ENCODE measurements at places on chromosomes 7 and 10.

GRCh38 chr10:17101910-17102266 is 27.7 kb downstream of the CUBN start:
- DNase-seq: no peak

GRCh38 chr10:44969854-44970253 is 8.8 kb downstream of the DEPP1 start:
- no peak for DNase-seq

- no peak for DNase-seq
Measured at GRCh38 chr7:22653951-22654350, 73.0 kb upstream of the IL6 start.

GRCh38 chr7:23002698-23003097 is 11.2 kb downstream of the HYCC1 start:
- no peak for DNase-seq

DNA sequence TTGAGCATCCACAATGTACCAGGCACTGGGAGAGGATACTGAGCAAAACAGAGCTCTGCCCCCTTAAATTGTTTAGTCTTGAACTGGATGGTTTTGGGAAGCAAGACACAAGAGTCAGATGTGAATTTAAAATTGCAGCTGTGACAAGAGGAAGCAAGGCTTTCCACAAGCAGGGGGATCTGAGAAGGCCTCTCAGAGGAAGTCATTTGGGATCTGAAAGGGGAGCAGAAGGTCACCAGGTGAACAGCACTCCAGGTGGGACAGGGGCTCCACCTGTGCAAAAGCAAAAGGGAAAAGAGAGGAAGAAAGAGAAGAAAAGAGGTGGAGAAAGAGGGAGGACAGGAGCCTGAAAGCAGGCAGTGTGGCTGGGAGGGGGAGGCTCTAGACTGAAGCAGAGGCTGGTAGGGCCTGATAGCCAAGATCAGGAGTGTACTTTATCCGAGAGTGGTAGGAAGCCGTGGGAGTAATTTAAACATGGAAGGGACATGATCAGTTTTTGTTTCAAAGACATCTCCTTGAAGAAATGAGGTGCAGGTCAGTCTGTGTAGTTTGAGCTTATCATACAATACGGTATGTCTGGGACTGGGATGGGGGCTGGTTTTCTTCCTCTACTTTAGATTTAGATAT is 76.1 kb upstream of the DUSP5 start:
- DNase-seq: no peak

- no peak for DNase-seq
Measured at GRCh38 chr10:37733822-37734221, 123.6 kb downstream of the ZNF248 start.

DNA sequence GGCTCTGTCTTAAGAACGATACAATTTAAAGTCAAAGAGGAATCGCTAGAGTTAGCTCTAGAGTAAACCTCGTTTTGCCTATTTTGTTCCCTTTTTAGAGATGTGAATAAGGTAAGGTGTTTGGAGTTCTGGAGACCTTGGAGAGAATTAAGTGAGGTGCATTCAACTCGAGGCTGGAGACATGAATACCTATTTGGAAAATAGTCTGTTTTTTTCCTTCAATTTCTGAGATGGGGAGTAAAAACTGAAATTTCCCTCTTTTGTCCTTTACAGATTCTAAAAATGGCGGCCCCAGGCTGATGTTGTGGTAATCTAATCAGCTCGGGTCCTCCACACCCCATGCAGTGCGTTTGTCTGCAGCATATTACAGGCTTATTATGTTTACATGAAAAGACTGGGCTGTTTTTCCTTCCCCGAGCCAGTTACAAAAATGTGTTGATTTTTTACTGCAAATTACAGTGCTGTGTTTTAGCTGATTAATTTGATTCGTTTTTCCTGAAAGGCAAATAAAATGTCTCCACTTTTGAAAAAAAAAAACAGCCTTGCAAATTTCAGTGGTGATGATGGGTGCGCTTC is 1.5 kb downstream of the KMT2E start:
- no peak for DNase-seq

DNA sequence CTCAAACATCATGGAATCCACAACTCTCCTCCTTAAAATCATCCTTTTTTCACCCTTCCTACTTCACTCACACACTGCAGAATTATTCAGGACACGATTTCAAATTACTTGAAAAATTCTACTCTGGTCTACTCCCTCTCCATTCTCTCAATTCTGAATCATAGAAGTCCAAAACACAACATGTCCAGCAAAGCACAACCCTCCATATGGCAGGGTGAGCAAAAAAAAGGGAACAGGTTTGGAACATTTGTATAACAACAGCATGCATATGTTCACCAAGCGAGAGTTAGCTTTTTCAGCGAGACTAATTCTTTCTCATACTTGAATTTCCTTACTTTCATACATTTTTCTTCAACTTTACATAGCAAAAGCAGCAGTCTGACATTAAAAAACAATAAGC is 73.4 kb downstream of the ABI1 start:
- DNase-seq: no peak

- peak; percentile 60 for DNase-seq
Measured at GRCh38 chr7:85074-85882, 107.1 kb upstream of the FAM20C start.

DNA sequence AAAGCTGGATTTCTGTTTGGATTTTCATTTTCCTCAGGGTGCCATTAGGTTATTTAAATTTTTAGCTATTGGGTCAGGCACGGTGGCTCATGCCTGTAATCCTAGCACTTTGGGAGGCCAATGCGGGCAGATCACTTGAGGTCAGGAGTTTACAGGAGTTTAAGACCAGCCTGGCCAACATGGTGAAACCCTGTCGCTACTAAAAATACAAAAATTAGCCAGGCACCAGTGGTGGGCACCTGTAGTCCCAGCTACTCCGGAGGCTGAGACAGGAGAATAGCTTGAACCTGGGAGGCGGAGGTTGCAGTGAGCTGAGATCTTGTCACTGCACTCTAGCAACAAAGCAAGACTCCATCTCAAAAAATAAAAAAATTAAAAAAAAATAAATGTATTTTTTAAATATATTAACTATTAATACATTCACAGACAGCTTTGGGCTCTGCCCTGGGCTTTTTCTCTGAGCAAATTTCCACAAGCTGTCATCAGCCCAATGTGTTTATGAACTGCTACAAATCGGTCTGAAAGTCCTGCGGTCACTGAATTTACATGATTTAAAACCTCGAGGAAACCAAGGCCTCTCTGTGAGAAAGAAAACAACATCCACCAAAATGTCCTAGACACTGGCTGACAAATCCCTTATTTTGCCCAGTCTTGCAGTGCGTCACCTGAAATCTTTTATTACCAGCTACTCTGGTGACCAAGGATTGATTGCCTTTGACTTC is 19.2 kb upstream of the PLEKHS1 start:
- DNase-seq: no peak

DNA sequence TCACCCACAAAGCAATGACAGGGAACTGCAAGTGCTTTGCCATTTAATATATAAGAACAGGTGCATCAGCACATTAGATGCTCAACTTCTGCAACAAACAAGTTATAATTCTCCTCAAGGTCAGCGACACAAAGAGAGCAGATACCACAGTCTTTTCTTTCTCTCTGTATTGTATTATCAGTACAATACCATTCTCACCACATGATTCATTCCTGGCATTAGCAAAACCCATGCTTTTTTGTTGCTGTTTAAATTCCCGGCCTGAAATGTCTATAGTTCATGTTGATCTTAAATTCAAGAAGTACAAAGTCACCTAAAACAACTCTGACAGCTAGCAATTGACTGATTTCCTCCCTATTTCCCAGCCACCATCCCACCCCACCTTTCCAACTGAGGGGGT is 111.8 kb upstream of the FEZF1 start:
- no peak for DNase-seq

DNA sequence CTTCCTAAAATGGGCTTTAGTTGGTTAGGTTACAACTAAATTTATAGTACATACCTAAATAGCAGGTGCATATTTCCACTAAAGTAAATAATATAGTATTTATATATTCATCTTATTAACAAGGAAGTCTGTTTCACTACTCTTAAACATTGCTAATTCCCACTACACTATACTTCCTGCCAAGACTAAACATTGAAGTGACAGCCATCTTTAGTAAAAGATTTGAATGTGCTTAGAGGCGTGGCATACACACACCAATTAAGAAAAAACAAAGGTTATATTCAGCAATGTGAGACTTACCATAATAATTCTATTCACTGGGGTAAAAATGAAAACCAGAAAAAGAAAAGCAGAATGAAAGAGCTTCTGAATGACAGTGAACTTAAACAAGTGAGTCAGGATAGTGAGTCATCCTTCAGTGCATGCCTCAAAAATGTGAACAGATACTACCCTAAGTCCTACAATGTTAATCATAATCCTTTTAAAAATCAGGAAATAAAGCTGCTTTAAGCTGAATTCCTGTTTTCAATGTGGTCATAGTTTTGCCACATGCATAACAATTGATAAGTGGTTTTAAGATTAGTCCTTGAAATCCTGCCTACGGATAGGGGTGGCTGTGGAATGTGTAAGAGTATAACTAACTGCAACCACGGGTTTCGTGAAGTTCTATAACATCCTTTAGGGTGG is 59.4 kb downstream of the USP6NL start:
- peak; percentile 92 for DNase-seq

DNA sequence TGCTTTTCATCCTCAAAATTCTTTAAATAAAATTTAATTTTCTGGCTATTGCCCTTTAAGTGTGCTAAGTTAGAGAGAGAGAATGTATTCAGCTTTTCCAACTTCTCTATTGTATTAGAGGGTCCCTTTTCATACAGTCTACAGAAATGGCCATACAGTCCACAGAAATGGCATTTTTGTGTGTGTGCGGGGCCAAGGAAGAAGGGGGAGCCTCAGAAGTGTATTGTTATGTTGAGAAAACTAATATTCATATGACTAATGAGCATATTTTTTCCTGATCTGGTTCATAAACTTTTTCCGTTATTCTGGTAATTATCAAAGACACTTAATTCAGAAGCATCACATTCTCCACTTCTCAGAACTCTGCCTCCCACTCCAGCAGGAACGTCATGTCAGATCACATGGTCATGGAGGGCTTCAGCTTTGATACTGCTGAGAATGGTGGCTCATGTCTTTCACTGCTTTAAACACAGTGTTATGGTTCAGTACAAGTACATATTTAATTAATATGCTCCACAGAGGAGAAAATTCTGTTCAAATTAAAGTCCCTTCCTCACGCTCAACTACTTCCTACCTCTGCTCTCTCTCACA is 37.1 kb downstream of the ELMO1 start:
- no peak for DNase-seq

DNA sequence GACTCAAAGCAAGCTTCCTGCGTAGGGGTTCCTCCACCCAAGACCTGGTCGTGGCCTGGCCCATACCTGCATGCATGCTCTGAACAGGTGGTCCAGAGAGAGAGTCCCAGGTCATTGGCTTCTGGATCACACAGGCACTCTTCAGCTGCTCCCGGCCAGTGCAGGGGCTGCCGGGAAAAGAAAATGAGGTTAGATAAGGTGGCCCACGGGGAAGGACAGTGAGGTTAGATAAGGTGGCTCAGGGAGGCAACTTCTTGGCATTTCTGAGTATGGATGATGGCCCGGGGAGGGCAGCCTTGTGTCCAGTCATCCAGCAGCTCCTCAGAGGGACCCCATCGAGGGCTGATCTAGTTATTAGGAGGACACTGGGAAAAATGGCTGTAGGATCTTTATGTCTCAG is 87.4 kb downstream of the FRMPD2 start:
- no peak for DNase-seq

DNA sequence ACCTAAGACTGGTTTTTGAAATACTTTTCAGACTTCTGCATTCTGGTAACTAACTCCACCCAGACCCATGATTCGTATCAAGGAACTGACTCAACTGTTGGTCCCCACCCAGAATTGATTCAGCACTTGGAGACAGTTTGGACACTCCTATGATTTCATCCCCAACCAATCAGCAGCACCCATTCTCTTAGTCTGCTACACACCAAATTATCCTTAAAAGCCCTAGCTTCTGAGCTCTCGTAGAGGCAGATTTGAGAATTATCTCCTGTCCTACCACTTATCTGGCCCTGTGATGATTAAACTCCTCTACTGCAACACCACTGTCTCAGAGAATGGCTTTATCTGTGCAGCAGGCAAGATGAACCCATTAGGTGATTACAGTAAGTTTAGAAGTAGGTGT is 7.7 kb upstream of the GSTO1 start:
- peak; percentile 14 for DNase-seq

DNA sequence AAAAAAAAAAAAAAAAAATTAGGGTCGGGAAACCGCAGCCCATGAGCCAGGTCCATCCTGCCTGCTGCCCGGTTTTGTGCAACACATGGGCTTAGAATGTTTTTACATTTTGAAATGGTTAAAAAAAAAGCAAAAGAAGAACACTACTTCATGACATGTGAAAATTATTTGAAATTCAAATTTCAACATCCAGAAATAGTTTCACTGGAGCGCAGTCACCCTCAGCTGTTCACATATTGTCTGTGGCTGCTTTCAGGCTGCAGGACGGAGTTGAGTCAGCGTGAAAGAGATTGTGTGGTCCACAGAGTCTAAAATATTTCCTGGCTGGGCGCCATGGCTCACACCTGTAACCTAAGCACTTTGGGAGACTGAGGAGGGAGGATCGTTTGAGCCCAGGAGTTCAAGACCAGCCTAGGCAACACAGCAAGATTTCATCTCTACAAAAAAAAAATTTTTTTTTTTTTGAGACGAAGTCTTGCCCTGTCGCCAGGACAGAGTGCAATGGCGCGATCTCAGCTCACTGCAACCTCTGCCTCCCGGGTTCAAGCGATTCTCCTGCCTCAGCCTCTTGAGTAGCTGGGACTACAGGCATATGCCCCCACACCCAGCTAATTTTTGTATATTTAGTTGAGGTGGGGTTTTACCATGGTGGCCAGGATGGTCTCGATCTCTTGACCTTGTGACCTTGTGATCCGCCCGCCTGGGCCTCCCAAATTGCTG is 63.9 kb upstream of the ECHDC3 start:
- DNase-seq: peak; percentile 74

GRCh38 chr7:128867842-128868623 is 5.4 kb downstream of the ATP6V1F start:
- DNase-seq: peak; percentile 41

DNA sequence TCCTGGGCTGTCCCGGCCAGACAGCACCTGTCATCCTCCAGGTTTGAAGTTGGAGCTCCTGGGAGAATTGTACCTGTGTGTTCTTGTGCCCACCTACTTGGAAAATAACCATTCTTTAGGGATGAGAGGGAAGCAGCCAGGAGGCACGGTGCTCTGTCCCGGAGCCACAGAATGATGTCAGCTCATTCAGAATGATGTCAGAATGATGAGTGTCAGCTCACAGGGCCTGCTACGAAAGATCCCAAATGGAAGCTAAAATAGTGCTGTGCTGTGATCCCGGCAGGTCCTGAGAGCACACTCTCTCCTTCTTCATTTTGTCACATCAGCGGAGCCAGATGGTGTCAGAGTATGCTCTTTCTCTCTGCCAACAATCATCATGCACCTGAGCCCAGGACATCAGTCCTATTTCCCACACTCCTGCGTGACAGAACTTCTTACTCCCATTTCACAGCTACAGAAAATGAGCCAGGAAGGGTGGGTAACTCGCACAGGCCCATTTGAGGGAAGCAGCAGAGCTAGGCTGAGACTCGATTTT is 8.3 kb downstream of the ABCA13 start:
- DNase-seq: no peak

- no peak for DNase-seq
Measured at GRCh38 chr7:7536396-7537019, 835 bp upstream of the COL28A1 start.
